CD8-positive, alpha-beta memory T cell (primary cell): ENCODE measurements at places on chromosomes 5 and 9. TPM values are rescaled to one million over a fixed set of nuclear protein-coding genes. Genes with fewer than 3 reads are reported as not detected.
A peak's percentile ranks its signal among the peaks of the same experiment; 100 is the strongest.

GRCh38 chr5:2165203-2165602, 282.5 kb upstream of the IRX4 start:
- no peaks in the 10 kb centered on the region for H3K4me1 ChIP-seq
- DNase-seq: no peak
- H3K36me3 ChIP-seq: no peaks in the 10 kb centered on the region

DNA sequence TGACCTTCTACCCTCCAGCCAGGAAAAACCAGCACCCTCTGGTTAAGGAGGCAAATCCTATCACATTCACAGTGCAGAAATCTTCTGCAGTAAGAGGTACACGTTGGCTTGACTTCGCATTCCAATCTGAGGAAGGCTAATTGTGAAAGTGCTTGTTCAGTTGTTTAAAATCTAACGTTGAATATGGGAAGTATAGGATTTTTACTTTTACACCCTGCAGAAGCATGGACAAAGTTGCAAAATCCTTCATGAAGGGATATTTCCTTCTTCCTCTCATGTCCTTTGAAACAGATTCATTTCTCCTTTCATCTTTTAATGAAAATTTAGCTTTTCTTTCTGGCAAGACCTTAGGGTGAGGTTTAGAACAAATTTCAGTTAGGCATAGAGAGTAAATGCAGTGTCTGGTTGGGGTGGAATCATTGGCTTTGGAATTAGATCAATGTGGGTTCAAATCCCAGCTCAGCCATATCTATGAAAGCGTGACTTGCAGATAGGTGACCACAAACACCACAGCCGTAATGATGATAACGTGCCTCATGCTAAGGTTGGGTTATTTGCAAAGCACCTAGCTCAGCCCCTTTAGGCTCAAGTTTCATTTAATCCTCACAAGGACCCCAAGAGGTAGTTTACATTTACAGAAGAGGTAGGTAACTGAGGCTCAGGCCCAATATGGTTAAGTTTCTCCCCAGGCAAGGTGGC, 42.2 kb upstream of the C5orf58 start:
- DNase-seq: no peak
- H3K4me1 ChIP-seq: no peaks in the 10 kb centered on the region
- H3K27me3 ChIP-seq: peaks cover 3% of the 10 kb centered on the region
- H3K36me3 ChIP-seq: no peaks in the 10 kb centered on the region
- H3K4me3 ChIP-seq: no peak overlapping the region
- H3K27ac ChIP-seq: no peak overlapping the region

- H3K4me3 ChIP-seq: no peak overlapping the region
- no peak for DNase-seq
- no peak overlapping the region for H3K27ac ChIP-seq
- H3K36me3 ChIP-seq: no peaks in the 10 kb centered on the region
- no peaks in the 10 kb centered on the region for H3K4me1 ChIP-seq
Measured at GRCh38 chr5:91885291-91886265, 502.5 kb upstream of the ARRDC3 start.

GRCh38 chr5:115374057-115374775, 77.8 kb upstream of the CCDC112 start:
- H3K4me1 ChIP-seq: no peaks in the 10 kb centered on the region
- H3K27me3 ChIP-seq: no peaks in the 10 kb centered on the region
- H3K4me3 ChIP-seq: no peak overlapping the region
- DNase-seq: no peak
- H3K27ac ChIP-seq: no peak overlapping the region
- H3K36me3 ChIP-seq: no peaks in the 10 kb centered on the region

GRCh38 chr9:20622330-20623020, at the start of gene MLLT3:
Gene MLLT3, minus strand, starts transcription at chr9:20622499.
- peak; percentile 95 for DNase-seq
- H3K36me3 ChIP-seq: no peaks in the 10 kb centered on the region
- H3K4me1 ChIP-seq: peaks cover 36% of the 10 kb centered on the region
- H3K27ac ChIP-seq: peak within 1 kb of the TSS; percentile 66

GRCh38 chr5:14556015-14556414, 25.6 kb upstream of the OTULINL start:
- no peak overlapping the region for H3K27ac ChIP-seq
- H3K4me3 ChIP-seq: no peak overlapping the region
- no peaks in the 10 kb centered on the region for H3K27me3 ChIP-seq
- no peak for DNase-seq
- peaks cover 18% of the 10 kb centered on the region for H3K4me1 ChIP-seq
- H3K36me3 ChIP-seq: no peaks in the 10 kb centered on the region

DNA sequence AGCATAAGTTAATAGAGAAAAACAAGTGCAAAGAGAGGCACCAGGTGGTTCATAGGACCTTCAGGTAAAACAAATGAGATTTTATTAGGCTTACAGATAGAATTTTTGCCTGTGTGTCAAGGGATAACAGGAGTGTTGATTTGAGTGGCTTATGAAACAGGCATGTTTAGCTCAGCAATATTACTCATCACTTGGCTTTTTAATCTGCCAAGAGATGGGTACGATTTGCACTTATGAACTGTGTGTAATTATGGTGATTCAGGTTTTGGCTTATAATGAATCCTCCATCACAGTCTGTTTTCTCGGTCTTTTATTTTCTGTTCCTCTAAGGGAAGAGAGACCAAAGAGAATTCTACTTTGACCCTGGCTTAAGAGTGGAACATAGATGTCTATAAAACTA, 199.3 kb downstream of the DMRTA1 start:
- H3K27ac ChIP-seq: no peak overlapping the region
- no peaks in the 10 kb centered on the region for H3K36me3 ChIP-seq
- no peak for DNase-seq
- no peak overlapping the region for H3K4me3 ChIP-seq

DNA sequence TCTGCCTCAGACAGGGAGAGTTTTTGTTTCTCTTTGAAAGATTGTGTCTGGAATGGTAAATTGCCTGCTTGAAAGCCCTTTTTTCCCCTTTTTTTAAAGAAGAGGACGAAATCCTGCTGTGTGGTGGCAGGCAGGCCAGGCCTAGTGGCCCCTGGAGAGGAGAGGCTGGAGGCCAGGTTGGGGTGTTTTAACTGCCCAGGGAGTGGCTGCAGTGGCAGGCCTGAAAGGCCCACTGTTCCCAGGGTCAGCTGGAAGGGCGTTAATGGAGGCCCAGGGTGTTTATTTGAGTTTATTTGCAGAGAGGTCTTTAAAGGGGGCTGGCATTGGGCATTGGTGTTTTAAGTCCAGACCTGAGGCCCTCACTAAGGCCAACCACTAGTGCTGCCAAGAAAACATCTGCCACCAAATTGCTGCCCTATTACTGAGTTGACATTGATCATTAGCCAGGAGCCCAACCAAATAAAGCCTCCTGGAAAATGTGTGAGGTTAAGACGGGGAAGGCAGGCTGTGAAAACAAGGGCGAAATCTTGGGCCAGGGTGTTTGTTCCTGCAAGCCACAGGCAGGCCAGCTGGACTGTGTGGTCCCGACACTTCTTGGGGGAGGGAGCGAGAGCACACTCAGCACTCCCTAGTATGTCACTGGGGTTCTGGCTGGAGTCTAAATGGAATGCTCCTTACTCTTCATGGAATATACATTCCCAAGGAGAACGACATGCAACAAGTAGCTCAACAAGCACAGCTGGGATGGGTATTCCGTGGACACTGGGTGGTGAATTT, 5.0 kb downstream of the JADE2 start:
- no peaks in the 10 kb centered on the region for H3K27me3 ChIP-seq
- H3K27ac ChIP-seq: no peak overlapping the region

DNA sequence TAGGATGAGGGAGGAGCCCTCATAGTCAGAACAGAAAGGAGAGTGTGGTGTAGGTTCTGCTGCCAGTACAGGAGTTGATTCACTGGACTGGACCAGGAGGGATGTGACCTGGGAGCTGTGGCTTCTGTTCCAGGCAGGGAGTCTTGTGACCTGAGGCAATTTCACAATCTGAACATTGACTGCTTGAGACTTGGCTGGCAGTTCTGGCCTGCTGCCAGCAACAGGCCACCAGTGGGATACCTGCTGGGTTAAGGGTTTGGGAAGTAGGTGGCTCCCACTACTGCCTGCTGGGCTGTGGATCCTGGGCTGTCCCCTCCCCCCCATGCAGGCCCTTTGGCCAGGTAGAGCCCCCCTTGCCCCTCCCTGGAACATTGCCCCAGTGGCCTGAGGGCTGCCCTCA, 268.6 kb upstream of the ARRDC3 start:
- no peak for DNase-seq
- no peak overlapping the region for H3K27ac ChIP-seq
- H3K4me3 ChIP-seq: no peak overlapping the region
- no peaks in the 10 kb centered on the region for H3K27me3 ChIP-seq
- H3K4me1 ChIP-seq: no peaks in the 10 kb centered on the region
- H3K36me3 ChIP-seq: no peaks in the 10 kb centered on the region

- H3K4me3 ChIP-seq: no peak overlapping the region
- no peak for DNase-seq
- H3K36me3 ChIP-seq: no peaks in the 10 kb centered on the region
- H3K27me3 ChIP-seq: no peaks in the 10 kb centered on the region
Measured at GRCh38 chr9:91421128-91421765, 2.4 kb downstream of the NFIL3 start.

- H3K4me3 ChIP-seq: no peak overlapping the region
- no peaks in the 10 kb centered on the region for H3K27me3 ChIP-seq
- H3K4me1 ChIP-seq: no peaks in the 10 kb centered on the region
- H3K27ac ChIP-seq: no peak overlapping the region
- no peak for DNase-seq
Measured at GRCh38 chr9:7186175-7186574, 428.4 kb downstream of the KDM4C start.

GRCh38 chr9:98192503-98193335, at the start of gene CORO2A:
Gene CORO2A, minus strand, starts transcription at chr9:98192637. Its CDS starts 34,977 bp downstream, at chr9:98157660.
- H3K27me3 ChIP-seq: no peaks in the 10 kb centered on the region
- H3K36me3 ChIP-seq: no peaks in the 10 kb centered on the region
- peak within 1 kb of the TSS; percentile 71 for H3K4me3 ChIP-seq
- peaks cover 31% of the 10 kb centered on the region for H3K4me1 ChIP-seq
- H3K27ac ChIP-seq: peak within 1 kb of the TSS; percentile 51

GRCh38 chr5:135217669-135218485, 181.2 kb downstream of the MACROH2A1 start:
- no peak for DNase-seq
- no peaks in the 10 kb centered on the region for H3K36me3 ChIP-seq
- H3K27ac ChIP-seq: no peak overlapping the region
- H3K4me1 ChIP-seq: no peaks in the 10 kb centered on the region
- H3K27me3 ChIP-seq: no peaks in the 10 kb centered on the region
- no peak overlapping the region for H3K4me3 ChIP-seq

DNA sequence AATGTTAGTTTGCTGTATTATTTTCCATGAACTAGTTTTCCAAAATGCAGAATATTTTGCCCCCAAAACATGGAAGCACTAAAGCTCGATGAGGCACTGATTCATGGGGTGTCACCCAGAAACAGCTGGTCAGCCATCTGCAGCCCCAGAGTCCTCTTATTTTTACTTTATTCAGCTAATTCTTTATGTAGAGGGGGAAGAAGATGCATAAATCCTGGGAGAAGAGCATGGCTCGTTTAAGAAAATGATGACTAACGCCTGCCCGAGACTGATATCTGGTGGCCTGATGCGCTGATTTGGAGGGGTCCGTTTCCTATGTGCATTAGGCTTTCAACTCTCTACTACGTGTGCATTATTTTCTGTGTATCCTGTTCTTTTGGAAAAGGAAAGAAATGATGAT, 390.3 kb upstream of the MEF2C start:
- H3K4me3 ChIP-seq: no peak overlapping the region
- no peaks in the 10 kb centered on the region for H3K36me3 ChIP-seq
- H3K4me1 ChIP-seq: no peaks in the 10 kb centered on the region
- H3K27ac ChIP-seq: no peak overlapping the region
- H3K27me3 ChIP-seq: no peaks in the 10 kb centered on the region

DNA sequence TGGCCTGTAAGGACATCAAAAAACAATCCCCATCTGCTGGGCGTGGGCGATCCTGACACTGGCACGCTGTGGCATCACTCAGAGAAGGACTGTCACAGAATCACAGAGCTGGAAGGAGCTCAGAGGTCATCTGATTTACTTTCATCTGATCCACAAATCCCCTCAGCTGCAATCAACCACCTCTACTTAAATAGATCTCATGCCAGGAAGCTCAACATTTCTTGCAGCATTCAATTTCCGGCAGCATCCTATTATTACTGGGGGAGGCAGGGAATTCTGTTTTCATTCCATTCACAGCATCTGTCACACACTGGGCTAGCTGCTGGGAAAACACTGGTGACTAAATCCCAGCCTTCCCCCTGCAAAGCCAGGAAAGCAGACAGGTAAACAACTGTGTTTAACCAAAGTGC, 38.3 kb downstream of the RETREG1 start:
- no peaks in the 10 kb centered on the region for H3K27me3 ChIP-seq
- H3K4me3 ChIP-seq: no peak overlapping the region
- H3K36me3 ChIP-seq: no peaks in the 10 kb centered on the region
- no peaks in the 10 kb centered on the region for H3K4me1 ChIP-seq

DNA sequence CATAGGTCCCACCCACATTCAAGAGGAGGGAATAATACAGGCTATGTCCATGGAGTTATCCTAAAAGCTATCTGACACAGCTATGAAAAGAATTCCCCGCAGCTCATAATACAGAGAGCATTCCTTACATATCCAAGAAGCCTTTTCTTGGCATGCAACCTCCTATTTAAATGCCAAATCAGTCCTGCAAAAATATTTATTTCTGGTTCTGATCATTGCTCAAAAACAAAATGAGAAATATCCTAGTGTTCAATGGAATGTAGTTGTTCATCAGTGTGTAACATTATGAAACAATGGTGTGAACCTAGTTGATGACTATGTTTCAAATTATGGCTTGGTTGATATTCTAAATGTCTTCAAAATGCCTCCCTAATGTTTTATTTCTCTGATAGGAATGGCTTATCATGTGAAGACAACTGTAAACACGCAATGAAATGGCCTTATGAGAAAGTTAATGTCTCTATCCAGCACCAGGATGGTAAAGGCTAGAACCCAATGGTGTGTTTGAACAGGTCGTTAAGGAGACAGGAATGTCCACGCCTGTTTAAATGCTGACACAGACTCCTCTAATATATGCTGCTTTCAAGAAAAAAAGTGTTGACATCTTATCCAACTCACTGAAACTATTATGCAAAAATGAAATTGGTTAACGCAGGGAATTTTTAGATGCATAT, 126.7 kb upstream of the CDH6 start:
- no peak overlapping the region for H3K27ac ChIP-seq
- H3K4me1 ChIP-seq: no peaks in the 10 kb centered on the region
- no peak overlapping the region for H3K4me3 ChIP-seq
- no peak for DNase-seq

GRCh38 chr9:6024035-6024554, 8.7 kb upstream of the RANBP6 start:
- no peaks in the 10 kb centered on the region for H3K27me3 ChIP-seq
- H3K4me1 ChIP-seq: no peaks in the 10 kb centered on the region
- peak overlapping the region; percentile 10 for H3K4me3 ChIP-seq
- H3K27ac ChIP-seq: no peak overlapping the region
- no peaks in the 10 kb centered on the region for H3K36me3 ChIP-seq
- peak; percentile 29 for DNase-seq

- H3K27me3 ChIP-seq: no peaks in the 10 kb centered on the region
- no peaks in the 10 kb centered on the region for H3K36me3 ChIP-seq
- H3K4me1 ChIP-seq: no peaks in the 10 kb centered on the region
Measured at GRCh38 chr9:24007185-24007584, 181.1 kb upstream of the ELAVL2 start.

Gene FCN2
- not detected for total RNA-seq

Gene CMBL
- total RNA-seq: 3.7 TPM

Gene DAB2IP
- 0.27 TPM for total RNA-seq

Gene WWC1
- total RNA-seq: 1.8 TPM

Gene MLLT3
- 36.8 TPM for total RNA-seq

Gene OBP2B
- not detected for total RNA-seq

Gene SOX30
- total RNA-seq: 0.09 TPM

Gene TRAF2
- 60.5 TPM for total RNA-seq

Gene PCDHA12
- total RNA-seq: not detected

Gene PLAC8L1
- total RNA-seq: 0.96 TPM

Gene C6
- total RNA-seq: not detected

Gene TIMD4
- 1.5 TPM for total RNA-seq

Gene PDE8B
- not detected for total RNA-seq

Gene HMCN2
- not detected for total RNA-seq

Gene PAEP
- total RNA-seq: not detected

Gene BHMT2
- total RNA-seq: not detected

Gene GAPVD1
- 44.8 TPM for total RNA-seq

Gene CBY3
- total RNA-seq: 0.91 TPM

Gene TMEM245
- total RNA-seq: 34.4 TPM
